ENCODE measurements at places on chromosomes 11 and 22.

DNA sequence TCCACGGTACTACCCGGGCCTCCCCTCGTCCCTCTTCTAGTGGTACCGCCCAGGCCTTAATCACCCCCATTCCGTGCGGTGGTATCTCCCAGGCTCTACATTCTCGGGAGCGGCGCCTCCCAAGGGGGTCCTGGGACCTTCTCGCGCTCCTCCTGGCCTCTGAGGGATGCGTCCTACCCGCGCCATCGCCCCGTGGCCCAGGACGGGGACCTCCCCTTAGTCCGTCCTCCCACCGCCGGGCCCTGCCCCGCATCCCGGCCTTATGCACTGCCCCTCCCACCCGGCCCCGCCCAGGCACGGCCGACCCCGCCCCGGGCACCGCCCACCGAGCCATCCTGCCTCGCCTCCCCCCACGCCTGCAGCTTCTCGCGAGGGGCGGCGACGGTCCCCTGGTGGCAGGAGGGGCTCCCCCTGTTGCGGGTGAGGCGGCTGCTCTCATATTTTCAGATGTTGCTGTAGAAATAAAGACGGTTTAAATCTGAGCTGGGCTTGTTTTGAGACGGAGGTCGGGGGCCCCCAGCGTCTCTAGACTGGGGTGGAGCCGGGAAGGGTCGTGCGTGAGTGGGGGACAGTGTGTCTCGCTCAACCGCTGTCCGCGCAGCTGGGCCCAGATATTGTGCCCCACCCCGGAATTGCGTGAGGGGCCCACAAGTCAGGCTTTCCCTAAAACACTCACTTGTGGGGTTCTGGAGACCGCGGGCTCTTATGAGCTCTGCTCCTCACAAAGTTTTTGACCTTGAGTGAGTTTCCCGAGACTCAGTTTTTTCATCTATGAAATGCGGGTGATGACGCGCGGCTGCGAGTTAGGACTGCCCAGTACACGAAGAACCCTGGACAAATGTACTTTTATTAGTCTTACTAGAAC is 828 bp upstream of the RAB1B start:
- DNase-seq: peak; percentile 71

DNA sequence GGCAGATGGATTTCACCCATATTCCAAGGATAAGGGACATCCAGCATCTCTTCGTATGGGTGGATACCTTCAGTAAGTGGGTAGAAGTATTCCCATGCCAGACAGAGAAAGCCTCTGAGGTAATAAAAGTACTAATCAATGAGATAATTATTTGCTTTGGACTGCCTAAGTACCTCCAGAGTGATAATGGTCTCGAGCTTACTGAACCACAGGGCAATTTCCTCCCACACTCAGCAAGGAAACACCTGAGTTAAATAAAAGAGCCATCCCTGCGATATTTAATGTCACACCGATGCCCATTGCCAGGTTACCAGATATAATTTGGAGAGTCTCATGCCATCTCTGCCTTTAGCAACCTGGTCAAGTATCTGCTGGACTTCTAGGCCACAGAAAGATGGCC is 70.6 kb upstream of the MPEG1 start:
- DNase-seq: no peak

DNA sequence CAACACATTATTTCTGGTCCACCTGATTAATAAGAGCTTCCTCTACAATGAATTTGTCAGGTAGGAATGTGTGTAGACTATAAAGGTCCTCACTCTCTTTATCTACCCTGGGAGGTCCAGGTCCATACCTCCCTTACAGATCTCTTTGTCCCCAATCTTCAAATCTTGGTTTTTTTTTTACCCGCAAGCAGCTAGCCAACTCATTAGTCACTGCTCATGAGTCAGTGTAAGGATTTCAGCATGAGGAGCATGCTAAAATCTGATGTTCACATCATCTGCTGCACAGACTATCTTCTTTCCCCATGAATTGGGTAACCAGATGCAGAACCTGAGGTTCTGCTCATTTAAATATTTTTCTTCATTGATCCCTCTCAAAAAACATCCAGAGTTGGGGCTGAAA is 397.0 kb upstream of the ISX start:
- DNase-seq: no peak

DNA sequence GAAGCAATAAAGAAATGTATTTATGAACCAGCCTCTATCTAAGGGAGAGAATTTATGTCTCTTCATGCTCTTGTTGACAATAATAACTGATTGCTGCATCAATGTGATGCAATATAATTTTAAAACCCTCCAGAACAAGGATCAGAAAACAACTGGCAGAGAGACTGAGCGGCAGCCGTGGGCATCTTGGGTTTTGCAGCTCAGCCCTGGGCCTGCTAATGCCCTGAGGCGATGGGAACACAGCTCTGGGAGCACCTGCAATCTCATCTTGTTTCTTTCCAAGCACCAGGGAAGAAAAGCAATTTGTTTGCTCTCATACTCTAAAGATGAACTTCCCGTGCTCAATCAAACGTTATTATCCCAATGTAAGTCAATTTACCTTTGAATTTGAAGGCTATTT is 245.7 kb downstream of the ST3GAL4 start:
- DNase-seq: no peak

DNA sequence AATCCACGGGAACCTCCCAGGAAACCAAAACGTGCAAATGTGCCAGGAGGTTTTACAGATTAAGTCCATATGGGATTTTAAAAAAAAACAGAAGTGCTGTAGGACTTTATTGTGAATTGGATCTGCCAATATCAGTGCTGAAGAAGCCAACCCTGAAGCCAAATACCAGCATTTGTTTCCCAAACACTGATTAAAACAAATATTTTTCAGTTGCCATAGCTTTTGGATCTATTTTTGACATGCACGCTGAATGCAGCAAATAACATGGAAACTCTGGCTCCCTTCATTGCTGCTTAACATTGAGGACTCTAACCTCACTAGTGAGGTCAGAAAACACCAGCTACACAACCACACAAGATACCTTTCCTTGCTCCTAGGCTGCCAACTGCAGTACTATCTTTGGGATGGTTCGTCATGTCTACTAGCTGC is 28.4 kb upstream of the SIK2 start:
- DNase-seq: no peak

DNA sequence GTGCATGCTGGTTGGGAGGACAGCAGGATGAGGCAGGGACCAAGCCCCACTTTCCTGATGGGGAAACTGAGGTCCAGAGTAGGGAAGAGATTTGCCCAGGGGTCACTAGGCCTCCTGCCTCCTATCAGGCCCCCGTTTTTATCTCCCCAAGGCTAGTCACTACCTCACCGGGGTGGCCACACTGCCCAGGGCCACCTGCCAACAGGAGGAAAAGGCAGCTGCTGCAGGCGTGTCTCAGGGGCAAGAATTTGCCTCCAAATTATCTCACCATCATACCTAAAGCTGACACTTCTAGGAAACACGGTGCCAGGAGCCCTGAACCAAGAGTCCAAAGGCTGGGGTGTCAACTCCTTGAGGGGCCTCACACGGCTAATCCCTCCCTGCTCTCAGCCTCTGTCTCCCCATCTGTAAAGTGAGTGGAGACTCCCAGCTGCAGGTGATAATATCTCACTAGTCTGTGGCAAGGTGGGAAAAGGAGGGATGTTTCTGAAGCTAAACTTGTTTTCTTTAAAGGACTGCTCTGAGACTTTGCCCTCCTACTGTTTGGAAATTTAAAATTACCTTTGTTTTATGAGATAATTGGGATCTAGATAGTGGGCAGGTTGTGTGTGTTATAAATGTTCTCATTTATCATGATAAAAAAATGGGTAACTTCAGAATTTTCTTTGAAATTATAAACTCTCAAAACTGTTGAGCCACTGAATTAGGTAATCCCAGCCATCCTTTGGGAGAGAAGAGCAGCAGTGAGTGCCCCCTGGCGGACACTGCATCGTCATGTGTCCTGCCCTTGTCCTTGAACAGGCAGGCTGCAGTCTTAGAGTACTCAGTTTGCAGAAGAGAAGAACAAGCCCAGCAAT is 60.0 kb downstream of the MYO7A start:
- peak; percentile 65 for DNase-seq

DNA sequence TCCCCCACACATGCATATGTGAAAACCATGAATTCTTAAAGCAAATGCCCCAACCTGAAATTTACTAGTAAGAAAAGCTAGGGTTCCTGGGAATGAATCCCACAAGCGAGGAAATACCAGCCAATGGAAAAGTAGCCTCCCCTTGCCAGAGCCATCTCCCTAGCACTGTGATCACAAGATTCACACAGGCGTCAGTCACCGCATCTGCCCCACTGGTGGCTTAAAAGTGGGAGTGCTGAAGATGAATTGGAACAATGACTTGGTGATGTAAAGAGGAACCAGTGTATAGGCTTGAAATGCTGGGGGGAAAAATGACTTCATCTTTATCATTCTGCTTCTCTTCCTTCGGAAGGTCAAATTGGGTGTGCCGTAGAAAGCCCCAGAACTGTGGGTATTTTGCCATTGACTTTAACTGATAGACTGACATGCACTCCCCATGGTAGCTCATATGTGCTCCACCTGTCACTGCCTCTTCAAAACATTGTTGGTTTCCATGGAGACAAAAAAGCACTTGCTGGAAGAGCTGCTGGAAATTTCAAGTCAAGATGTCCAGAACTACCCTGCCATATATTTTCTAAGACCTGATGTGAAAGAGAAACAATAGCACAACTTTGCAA is 19.2 kb upstream of the ASPHD2 start:
- DNase-seq: peak; percentile 27

- DNase-seq: no peak
Measured at GRCh38 chr11:20172721-20173447, 12.6 kb upstream of the DBX1 start.

DNA sequence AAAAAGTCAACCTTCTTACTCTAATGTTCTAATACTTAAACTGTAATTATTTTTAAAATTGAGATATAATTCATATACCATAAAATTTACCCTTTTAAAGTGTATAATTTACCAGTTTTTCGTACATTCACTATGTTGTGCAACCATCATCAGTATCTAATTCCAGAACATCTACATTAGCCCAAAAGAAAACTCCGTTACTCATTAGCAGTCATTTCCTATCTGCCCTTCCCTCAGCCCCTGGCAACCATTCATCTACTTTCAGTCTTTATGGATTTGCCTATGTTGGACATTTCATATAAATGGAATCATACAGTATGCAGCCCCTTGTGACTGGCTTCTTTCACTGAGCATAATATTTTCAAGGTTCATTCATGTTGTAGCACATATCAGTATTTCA is 22.2 kb downstream of the SGSM3 start:
- no peak for DNase-seq

DNA sequence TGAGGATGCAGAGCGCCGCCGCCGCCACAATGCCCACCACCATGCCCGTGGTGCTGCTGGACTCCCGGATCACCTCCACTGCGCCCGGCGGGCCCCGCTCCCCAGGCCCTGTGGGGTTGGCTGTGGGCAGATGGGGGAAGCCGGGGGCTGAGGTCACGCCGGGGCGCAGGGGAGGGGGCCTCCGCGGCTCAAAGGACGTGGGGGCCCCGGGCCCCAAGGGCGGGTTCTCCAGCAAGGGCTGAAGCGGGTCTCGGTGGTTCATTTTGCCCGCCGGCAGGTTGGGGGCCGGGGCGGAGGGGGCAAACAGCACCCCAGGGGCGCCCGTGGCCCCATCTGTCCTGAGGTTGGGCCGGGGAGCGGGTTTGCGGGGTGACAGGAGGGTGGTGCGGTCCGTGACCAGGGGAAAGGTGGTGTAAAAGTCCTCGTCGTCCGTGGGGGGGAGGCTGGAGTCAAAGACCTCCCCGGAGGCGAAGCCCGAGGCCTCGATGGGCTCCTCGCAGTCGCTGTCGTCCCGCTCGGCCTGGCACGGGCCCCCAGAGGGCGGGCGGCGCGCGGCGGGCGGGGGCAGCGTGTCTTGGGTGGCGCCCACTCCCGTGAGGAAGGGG is 16.5 kb downstream of the SLC22A12 start:
- DNase-seq: no peak

GRCh38 chr11:2571598-2572281 is 126.9 kb downstream of the KCNQ1 start:
- DNase-seq: no peak

DNA sequence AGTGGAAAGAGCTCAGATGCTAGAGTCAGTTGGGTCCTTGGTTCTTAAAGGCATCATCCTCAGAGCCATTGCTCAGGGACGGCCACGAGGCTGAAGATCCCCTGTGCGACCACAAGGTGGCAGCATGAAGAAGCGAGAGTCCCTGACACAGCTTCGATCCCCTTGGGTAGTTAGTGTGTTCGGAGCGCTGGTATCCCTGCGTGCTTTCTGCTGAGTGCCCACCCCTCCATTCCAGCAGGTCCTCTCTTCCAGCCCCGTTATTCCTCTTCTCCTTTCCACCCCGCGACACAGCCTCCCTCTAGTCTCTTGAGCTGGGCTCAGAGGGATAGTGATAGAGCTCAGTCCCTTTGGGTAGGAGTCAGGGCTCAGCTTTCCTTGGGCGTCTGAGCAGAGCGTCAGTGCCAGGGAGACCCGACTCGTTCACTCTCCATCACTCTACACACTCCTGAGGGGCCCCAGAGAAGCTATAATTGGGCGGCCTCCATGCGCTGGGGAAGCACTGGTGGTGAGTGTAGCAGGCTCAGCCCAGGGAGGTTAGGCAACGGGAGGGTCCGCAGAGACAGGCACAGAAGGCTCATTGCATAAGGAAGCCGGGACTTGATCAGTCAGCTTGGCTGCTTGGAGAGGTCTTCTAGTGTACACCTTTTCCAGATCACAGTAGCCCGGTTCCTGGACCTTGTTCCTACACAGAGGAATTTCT is at the start of gene OR51D1:
Gene OR51D1 (plus strand): TSS at position 516 of the 700 bp plus-strand sequence. CDS start 2,314 bp downstream, outside the sequence.
- peak; percentile 36 for DNase-seq

DNA sequence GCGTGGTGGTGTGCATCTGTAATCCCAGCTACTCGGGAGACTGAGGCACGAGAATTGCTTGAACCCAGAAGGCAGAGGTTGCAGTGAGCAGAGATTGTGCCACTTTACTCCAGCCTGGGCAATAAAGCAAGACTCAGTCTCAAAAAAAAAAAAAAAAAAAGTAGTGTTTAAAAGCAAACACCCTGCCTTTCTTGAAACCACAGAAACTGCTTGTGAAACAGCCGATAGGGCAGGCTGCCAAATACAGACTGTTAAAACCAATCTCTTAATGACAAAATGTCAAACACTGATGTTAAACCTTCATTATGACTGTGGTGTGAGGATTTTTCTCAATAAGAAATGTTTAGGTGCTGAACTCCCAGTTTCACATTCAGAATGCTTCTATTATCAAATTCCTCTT is 27.3 kb downstream of the MARK2 start:
- no peak for DNase-seq

DNA sequence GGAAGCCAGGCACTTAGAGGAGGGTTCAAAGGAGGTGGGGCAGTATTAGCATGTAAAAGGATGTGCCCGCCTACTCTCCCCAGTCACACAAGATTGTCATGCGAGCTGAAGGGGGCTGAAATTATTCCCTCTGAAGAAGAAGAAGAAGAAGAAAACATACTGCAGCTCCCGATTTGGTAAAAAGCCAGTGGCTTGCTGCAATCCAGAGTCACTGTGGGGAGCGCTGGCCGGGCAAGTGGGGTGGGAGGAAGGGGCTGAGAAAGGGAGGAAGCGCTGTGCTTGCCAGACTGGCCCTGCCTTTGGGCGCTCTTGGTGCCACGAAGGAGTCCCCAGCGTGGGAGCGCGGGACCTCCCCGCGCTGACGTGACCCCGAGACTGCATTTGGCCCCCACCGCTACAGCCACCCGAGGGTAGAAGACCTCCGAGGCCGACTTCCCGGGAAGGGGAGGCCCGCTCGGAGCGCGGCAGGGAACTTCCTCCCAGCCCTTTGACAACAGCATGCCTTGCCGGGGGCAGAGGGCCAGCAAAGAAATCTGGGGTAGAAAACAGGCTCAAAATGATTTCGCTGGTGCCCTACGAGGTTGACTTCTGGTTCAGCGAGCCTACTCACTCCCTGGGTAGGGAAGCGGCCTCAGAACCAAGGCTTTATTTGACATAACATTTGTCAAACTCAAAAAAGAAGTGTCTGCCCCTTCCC is 906.3 kb downstream of the DLG2 start:
- DNase-seq: peak; percentile 80
